ENCODE measurements at places on chromosomes 16 and 17. TPM values are rescaled to one million over a fixed set of nuclear protein-coding genes. Genes with fewer than 3 reads are reported as not detected.

MRPL45 gene
- 65.1 TPM for total RNA-seq

MTSS2 gene
- 32.0 TPM for total RNA-seq

KCTD11 gene
- 16.4 TPM for total RNA-seq

CTRB1 gene
- total RNA-seq: not detected

TNFRSF17 gene
- total RNA-seq: not detected

PDK2 gene
- total RNA-seq: 17.6 TPM

TBC1D28 gene
- total RNA-seq: not detected

KRT31 gene
- total RNA-seq: not detected

DRC7 gene
- total RNA-seq: 0.10 TPM

TEKT1 gene
- not detected for total RNA-seq

KRT33A gene
- total RNA-seq: not detected

Measured in A549 treated with CpdA at 1 μM for 4 hours (cell line).